Activated naive CD8-positive, alpha-beta T cell treated with anti-CD3 and anti-CD28 coated beads, Interleukin-2, amount 50 U/mL, for 16 hours (primary cell): ENCODE measurements at places on chromosomes 6 and 20.

- DNase-seq, result no peak
Measured at GRCh38 chr6:16540804-16541752, 220.2 kb downstream of the ATXN1 start.

- no peak for DNase-seq
Measured at GRCh38 chr6:1930356-1930755, 315.0 kb downstream of the GMDS start.

- DNase-seq, result no peak
Measured at GRCh38 chr6:148324297-148324985, 18.2 kb upstream of the SASH1 start.

DNA sequence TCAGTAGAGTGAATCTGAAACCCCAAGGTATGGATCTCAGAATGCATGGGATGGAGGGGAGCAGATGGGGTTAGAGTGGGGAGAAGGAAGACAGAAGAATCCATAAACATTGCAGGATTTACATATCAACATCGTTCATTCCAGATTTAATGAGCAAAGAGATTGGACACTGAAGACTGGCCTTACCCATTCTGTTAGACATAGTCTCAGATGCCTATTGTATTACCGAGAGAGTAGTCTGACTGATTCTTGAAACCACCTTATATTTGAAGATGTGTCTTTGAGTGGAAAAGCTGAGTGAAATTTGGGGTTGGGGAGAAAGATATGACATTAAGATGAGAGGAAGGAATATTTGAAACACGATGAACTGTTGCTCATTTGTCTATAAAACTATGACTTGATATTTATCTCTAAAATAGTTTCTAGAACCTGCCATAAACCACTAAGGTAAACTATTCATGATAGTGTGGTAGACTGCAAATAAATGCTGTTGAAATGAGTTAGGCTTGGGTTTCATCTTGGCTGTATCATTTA lies 5.7 kb downstream of the HLA-DRA start:
- DNase-seq, result no peak

- DNase-seq, result no peak
Measured at GRCh38 chr20:9572670-9573069, 58.3 kb downstream of the LAMP5 start.

GRCh38 chr20:54062812-54063280 lies 7.5 kb downstream of the BCAS1 start:
- no peak for DNase-seq

DNA sequence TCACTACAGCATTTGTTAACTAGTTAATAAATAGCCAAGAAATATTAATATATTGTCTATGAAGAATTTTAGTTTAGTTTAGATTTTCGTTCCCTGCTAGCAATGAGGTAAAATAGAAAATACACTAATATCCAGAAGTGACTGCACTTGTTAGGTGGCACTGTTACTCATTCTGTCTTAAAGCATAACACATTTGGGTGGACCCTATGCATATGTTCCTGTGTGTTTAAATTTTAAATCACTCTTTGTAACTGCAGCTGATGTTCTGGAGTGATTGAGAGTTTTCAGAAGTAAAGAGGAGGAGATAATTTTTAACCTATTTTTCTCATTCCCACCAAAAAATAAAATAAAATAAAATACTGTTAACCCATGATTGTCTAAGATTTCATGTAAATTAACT lies 73.9 kb upstream of the SOX4 start:
- no peak for DNase-seq

GRCh38 chr6:14277405-14277930 lies 159.9 kb downstream of the CD83 start:
- no peak for DNase-seq

DNA sequence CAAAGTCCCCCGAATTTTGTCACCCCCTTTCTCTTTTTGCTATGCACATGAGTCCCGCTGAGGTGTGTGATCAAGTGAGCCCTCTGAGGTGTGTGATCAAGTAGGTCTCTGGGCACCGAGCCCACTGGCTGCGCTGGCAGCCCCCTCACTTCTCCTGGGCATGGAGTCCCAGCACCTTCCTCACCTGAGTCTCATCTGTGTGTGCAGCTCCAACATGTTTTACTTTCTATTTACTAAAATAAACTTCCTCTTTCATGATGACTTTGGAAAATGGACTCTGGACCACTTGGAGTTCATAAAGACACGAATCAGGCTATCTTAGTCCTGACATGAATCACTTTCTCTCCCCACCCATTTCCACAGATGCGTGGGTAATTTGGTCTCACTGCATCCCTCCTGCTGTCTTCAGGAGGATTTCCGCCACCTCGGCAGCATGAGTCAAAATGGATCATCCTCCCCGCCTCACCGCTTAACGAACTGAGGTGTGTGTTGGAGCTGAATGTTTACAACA lies 39.8 kb downstream of the PRDM1 start:
- no peak for DNase-seq

DNA sequence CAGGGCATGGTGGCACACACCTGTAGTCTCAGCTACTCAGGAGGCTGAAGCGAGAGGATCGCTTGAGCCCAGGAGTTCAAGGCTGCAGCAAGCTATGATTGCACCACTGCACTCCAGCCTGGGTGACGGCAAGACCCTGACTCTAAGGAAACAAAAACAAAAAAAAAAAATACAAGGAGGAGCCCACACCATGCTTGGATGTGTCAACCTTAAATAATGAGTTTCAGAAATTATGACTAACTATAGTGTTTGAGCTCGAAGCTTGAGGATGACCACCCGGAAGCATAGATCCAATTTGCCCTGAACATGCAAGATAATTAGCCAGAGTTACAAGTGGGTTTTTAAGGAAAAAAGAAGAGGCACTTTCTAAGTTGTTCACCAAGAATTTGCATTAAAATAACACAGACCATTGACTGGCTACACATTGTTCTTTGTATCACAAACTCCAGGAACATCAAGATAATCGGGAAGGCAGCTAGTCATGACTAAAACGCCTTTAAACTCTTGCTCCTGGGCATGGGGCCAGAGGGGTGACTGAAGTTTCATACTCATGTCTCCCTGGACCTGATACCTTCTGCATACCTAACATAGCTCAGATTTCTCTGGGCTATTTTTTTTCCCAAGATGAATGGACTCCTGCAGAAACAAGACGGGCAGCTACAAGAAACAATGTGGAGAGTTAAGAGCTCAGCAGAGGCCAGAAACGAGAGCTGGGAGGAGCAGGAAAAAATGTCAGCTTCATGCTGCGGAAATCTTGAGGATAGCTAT lies 289.6 kb downstream of the PREX1 start:
- no peak for DNase-seq

DNA sequence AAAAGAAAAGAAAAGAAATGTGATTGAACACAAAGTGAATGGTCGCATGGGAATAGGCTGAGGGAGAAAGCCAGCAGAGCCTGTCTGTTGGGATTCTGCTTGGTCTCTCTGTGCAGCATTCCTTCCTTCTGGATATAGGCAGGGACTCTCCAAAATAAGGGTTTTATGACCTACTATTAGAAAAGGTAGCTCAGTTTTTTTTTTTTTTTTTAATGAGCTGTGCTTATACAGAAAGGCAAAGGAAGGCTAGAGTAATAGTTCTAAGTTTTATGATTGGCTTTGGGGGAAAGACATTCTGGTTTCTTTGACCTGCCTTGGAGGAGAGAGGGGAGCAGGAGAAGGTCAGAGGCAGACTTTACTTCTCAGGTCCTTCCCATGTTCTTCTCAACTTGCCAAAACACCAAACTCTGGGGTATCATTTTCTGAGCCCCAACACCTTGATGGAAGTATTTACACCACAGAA lies 18.8 kb upstream of the IER3 start:
- no peak for DNase-seq

- no peak for DNase-seq
Measured at GRCh38 chr6:120990866-120991265, 343.4 kb downstream of the TBC1D32 start.

- DNase-seq, result no peak
Measured at GRCh38 chr6:36822506-36823269, 16.6 kb downstream of the CPNE5 start.

DNA sequence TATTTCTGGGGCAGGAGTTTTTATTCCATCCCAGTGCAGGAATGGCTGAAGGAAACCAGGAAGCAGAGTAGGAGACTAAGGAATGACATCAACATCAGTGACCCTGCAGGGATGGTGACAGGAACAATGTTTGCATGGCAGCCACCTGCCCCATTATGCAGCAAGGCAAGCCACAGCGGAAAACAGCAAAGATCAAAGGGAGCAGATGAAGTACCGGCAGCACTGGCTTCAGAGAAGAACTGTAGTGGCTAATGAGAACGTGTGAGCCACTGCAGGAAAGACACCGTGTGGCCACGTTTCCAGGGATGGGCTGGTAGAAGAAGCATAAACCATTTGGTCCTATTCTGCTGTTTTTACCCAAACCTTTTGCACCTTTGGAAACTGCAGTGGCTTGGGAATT lies 52.9 kb upstream of the TAB2 start:
- DNase-seq, result no peak

DNA sequence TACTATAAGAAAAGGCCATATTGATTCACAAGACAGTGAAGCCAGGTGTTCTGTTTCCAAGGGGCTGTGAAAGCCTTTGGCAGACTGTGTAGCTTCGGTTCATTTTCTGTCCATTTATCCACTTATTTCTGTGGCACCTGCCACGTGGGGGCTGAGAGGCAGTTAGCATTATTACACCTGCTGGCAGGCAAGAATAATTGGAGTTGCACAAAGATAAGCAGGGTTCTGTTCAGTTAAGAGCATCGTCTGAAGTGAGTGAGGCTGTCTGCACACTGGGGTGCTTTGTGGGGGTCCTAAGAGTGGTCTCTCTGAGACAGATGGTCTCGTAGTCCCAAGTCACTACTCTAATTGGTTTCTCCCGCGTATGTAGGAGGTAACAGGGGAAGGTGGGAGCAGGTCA lies 60.6 kb upstream of the CCN6 start:
- DNase-seq, result no peak

DNA sequence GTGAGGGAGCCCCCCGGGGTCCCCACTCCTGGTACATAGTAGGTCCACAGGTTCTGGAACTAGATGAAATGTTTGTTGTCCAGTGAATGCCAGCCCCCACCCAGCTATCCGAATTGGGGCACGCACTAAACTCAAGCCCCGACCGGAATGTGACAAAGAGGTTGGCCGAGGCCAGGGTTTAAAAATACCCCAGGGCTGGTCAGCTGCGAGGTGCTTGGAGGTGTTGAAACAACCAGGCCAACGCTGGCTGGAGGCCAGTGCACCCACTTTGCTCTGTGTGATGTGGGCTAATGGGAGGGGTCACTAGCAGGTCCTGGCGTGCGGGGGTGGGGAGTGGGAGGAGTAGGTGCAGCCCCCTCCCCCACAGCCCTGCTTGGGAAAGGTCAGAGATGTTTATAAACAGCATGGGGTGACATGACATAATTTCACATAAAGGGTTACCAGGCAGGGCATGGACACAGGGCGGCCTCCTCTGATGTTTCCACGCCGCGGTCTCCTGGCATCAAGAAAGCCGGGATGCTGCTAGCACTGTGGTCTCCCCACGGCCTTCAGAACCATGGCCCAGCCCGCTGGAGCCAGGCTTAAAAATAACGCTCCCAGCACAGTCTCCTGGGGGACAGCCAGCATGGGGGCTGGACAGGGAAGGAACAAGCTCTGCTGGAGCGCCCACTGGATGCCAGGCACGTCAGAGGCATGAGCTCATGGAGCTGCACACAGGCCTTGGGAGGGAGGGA lies 111.2 kb upstream of the PTPN1 start:
- DNase-seq, result no peak

GRCh38 chr6:12182676-12183075 lies 107.5 kb upstream of the EDN1 start:
- no peak for DNase-seq

- DNase-seq, result no peak
Measured at GRCh38 chr20:19211661-19212468, 577 bp upstream of the SLC24A3 start.
